ENCODE measurements at places on chromosomes 3 and 15.
A peak's percentile ranks its signal among the peaks of the same experiment; 100 is the strongest.

DNA sequence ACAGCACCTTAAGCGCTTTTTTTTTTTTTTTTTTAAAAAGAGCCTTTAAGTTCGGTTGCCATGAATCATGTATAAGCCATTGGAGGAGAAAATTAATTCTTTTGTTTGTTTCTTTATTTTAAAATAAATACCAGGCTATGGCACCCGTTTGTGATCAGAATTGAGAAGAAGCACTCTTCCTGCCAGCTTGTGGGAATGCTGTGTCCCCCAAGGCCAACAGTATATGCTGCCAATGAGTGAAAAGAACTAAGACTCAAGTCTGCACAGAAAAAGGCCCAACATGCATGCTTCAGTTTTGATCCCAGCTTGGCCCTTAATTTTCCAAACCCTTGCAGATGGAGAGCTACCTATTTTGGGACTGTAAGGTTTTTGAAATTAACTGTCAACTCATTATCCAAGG lies 90.5 kb downstream of the LRRC3B start:
- DNase-seq: no peak

- no peak for DNase-seq
Observed at GRCh38 chr3:171175741-171176234, 149.3 kb upstream of the SLC2A2 start.

GRCh38 chr3:81726735-81727134 lies 34.7 kb downstream of the GBE1 start:
- DNase-seq: no peak

GRCh38 chr3:11162401-11163345 lies 8.4 kb downstream of the HRH1 start:
- no peak for DNase-seq

DNA sequence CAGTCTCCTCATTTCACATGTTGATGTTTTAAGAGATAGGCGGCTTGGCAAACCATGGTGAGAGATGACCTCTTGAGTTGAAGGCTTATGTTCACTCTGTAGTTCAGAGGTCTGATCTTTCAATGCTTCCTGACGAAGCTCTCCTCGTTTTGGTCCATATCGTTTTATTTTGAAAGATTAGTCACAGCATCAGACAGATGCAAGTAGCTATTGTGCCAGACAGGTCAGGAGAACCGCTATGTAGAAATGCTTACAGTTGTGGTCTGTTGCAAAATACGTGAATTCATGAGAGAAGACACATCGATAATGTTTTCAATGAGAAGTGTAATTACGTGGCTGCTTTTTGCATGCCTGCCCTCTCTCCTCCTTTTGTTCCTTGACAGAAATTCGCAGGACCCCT lies 47.5 kb downstream of the CHL1 start:
- DNase-seq: no peak

GRCh38 chr15:66651913-66652642 lies 50.0 kb upstream of the SMAD6 start:
- DNase-seq: no peak

DNA sequence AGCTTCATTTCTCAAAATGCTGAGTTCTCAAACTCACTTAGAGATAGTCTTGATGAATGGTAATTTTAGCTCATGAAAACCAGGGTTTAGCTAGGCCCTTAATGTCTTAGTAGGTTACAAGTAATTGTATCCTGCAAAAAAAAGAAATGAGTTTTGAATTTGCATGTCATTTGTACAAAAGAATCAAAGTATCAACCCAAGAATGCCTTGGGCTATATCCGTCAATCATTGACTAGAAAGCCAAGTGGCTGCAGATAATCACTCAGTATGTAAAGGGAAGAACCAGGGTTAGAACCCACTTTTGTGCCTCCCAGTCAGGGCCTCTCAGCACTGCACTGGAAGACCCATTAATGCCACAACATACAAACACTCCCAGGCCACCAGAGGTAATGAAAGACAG lies 427.6 kb upstream of the MDFIC2 start:
- DNase-seq: no peak

DNA sequence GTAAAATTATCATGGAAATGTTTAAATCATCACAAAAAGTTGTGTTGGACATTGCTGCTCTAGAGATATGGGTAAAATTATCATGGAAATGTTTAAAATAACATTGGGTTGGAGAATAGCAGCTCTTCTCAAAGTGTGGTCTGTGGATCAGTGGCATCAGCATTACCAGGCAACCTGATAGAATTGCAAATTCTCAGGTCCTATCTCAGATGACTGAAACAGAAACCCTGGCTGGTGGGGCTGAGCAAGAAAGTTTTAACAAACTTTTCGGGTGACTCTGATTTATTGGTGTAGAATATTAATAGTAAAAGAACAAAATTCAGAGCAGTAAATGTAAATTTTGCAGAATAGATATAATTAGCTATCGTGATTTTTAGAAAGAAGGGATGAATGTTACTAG lies 28.9 kb downstream of the NXPE3 start:
- DNase-seq: no peak

DNA sequence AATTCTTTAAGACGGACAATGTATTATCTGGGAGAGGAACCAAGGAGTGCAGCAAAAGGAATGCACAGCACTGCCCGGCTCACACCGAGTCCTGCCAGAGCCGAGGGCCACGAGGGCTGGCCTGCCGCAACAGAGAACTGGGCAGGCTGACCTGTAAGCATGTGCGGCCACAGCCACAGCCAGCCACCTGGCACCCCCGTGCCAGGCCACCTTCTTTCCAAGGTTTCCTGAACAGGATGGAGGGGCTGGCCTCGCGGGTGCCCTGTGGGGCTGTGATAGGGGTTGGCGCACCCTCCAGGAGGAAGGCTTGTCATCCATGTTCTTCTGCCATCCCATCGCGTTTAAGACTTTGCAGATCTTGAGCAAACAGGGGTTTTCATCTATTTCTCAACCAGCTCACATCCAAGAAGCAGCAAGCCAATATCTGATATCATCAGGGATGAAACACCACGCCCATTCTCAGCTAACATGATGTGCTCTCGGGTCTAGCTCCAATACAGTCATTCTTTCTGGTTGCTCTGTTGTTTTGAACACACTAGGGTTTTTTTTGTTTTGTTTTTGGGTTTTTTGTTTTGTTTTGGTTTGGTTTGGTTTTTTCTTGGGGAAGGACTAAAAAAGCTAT lies 10.2 kb downstream of the CA12 start:
- peak; percentile 36 for DNase-seq

GRCh38 chr3:46080124-46080968 lies 53.1 kb upstream of the XCR1 start:
- no peak for DNase-seq

- no peak for DNase-seq
Observed at GRCh38 chr3:71563827-71564226, 19.7 kb downstream of the FOXP1 start.

DNA sequence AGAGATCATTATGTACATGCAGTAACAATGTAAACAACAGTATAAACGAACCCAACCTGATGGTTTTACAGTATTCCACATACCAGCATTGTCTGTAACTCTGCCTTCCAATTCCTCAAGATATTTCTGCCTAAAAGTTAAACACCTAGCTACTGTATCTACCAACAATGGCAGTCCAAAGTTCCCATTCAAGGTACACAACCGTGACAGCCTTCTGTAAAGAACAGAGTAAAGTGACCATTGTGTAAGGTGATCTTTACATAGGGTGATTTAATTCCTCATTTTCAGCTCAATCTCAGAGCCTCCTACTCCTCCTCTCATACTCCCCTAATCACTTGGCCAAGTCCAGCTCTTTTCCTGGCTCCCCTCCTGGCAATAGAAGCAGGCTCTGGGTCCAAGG lies 10.4 kb downstream of the SECISBP2L start:
- no peak for DNase-seq

DNA sequence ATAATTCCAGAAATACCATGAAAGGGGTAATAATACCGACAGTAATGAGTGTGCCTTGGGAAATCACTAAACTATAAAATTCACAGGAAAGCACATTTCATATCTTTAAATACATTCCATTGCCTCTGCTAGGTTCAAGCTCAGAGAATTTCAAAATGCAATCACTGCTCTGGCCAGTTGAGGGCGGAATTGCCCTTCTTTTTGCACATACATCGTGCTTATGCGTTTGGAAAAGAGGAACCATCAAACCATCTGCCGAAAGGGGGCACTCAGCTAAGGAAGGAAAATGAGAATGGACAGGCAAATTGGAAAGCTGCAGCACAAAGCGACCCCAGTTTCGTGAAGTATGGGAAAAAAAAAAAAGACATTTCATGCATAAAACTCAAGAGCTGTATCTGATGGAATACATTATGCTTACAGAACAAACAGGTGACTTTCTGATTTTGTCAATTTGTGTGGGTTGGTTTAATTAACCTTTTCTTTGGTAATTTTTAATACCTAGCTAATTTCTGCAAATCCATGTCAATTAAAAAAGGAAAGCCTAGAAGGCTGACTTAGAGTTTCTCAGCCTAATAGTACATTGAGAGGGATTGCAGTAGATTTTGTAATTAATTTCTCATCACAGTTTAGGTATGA lies 61.4 kb downstream of the TUSC7 start:
- DNase-seq: peak; percentile 21

DNA sequence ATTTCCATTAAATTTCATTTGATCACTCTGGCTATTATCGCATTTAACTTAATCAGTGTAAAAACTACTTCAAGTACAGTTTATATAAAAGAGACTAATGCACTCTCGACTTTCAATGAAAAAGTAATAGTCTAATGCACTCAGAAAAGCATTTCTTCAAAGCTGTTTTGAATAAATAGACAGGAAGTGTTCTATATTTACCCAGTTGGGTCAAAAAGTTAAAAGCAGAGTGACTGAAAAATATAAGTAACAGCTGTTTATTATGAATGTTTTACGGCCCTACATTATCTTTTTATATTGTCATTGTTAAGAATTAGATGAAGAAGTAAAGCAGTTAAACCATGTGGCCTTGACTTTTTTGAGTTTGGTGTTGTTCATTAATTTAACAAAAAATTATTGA lies 391.8 kb downstream of the ZPLD1 start:
- DNase-seq: no peak

GRCh38 chr3:52280050-52280461 lies 1.6 kb upstream of the WDR82 start:
- no peak for DNase-seq

DNA sequence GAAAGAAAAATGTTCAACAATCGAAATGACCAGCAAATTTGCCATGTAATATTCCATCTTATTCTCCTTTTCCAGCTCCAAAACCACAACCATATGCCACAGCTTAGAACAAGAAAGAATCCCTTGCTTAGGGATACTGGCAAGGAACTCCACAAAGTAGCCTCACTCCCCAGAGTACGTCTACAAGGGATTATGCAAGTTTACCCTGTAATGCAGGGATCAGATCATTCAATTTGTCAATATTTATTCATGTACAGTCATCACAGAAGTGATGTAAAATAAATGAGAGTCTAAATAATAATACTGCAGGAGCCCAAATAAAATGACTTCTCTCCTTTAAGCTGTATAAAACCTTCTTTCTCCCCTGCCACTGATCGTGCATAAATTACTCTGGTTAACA lies 23.5 kb upstream of the MYO1E start:
- DNase-seq: no peak

GRCh38 chr3:12155264-12155663 lies 3.4 kb downstream of the TIMP4 start:
- DNase-seq: no peak

GRCh38 chr3:3998140-3998922 lies 199.1 kb downstream of the LRRN1 start:
- DNase-seq: peak; percentile 5

GRCh38 chr3:55669133-55669532 lies 182.0 kb upstream of the WNT5A start:
- DNase-seq: no peak

DNA sequence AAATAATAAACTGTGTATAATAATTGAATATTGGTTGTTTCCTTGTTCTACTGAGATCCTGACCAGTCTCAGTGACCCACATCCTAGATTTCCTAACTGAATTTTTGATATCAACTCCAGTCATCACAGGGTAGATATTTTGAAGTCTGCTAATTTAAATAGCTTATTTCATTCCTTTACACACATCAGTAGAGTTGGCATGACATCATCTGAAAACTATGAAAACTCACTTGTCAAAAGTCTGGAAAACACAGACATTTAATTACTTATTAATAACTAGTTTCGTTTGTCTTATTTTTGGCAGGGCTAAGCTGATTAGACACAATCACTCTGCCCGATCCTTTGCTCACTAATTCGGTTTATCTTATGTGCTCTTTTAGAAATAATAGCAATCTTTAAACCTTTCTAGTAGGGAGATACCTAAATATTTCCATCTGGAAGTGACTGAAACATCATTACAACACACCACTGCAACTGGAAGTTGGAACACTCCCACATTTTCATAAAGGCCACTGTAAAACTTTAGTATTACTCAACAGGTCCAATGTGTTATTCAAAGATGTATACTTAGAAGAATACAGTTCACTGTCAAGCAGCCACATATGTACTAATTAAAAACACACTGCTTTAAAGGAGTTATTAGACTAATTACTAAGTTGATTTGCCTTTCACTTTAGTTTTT lies 198.4 kb upstream of the ZNF717 start:
- DNase-seq: no peak

Data from T-helper 2 cell treated with Interferon-gamma antibody and Interleukin-4, amounts not matched to agents 5 μg/mL and 100 μg/mL, for 36 hours (primary cell).